ENCODE measurements at places on chromosomes 16 and 17.
A peak's percentile ranks its signal among the peaks of the same experiment; 100 is the strongest.

DNA sequence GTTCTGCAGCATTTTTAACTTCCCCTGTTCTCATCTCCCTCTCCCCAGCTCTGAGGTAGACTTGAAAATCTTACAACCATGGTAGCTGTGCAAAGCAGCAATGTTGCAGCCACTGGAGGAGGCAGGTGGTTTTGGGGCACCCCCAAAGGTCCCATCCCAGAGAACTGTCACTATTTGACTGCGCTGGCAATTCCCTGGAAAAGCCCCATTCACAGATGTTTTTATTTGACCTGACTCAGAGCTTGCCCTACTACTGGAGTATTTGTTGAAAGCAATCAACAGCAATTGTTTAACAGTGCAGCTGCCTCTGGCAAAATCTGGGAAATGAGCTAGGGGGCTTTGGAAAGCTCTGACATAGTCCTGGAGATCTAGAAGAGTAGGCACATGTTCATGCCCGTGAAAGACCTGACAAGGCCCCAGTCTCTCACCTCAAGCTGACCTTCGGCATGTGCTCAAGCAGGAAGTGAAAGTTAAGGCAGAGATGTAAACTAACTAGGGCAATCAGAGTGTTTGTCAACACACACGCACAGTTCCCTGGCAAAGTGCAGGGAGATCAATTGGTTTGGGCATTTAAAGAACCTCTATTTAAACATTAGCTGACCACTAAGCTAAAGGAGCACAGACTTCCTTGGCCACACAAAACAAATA lies 19.7 kb upstream of the PIK3R5 start:
- no peak for DNase-seq

- DNase-seq = no peak
Measured at GRCh38 chr17:41962768-41963434, 3.7 kb upstream of the CNP start.

DNA sequence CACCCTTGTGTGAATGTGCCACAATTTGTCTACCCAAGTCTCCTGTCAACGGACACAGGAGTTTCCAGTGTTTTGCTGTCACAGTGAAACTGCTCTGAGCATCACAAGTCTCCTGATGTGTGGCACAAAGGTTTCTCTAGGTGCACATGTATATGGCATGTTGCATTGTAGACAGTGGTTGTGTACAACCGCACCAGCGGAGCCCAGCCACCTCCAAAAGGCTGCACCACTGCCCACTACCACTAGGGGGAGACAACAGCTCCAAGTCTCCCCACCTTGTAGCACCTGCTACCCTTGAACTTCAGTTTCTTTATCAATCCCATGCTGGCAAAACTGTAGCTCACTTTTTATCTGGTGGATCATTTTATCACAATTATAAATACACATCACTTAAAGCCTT lies 95.5 kb upstream of the ZNF469 start:
- no peak for DNase-seq

DNA sequence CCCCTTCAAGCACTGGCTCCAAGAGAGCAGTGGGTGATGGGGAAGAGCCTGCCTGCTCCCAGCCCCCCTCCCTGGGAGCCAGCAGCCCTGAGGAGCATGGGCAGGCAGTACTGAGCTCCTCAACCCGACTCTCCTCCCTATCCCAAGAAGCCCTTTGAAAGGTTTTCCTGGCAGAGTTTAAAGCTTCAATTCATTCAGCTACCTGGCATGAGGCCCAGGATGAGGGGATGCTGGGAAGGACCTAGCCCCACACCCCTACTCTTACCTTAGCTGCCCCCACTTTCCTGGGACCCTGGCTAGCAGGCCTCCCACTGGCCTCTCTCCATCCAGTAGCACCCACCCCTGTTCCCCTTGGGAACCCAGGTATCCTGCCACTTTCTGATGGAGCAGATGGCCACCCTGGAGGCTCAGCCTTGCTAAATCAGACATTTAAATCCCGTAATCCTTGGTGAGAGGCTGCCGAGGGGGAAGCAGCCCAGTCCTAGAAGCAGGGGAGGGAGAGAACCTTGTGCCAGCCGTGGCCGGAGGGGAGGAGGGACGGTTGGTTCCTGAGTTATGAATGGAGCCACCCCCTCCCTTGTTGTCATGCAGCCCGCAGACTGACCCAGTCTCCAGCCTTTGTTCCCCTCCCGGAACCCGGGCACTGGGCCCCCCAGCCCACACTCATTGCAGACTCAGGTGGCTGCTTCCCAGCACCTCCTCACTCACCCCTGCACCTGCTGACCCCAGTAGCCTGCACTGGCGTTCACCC lies 17.1 kb downstream of the ATP1B2 start:
- no peak for DNase-seq

DNA sequence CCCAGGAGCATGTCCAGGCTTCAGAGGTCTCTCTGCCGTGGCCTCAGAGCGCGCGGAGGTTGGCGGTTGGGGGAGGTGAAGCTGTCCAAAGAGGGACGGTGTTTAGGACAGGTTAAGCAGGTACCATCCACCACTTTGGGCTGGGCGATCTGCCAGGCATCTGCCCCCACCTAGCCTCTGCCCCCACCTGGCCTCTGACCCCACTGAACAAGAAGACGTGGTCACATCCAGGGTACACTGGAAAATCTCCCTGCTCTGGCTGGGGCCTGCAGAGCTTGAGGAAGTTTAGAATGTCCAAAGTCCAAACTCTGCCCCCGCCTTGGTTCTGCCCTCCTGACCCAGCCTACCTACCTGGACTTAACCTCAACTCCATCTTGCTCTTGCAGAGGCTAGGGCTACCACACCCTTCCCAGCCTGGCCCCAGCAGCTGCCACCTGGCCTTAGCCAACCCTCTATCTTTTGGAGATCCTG lies 1.6 kb downstream of the ITGA3 start:
- DNase-seq = no peak

DNA sequence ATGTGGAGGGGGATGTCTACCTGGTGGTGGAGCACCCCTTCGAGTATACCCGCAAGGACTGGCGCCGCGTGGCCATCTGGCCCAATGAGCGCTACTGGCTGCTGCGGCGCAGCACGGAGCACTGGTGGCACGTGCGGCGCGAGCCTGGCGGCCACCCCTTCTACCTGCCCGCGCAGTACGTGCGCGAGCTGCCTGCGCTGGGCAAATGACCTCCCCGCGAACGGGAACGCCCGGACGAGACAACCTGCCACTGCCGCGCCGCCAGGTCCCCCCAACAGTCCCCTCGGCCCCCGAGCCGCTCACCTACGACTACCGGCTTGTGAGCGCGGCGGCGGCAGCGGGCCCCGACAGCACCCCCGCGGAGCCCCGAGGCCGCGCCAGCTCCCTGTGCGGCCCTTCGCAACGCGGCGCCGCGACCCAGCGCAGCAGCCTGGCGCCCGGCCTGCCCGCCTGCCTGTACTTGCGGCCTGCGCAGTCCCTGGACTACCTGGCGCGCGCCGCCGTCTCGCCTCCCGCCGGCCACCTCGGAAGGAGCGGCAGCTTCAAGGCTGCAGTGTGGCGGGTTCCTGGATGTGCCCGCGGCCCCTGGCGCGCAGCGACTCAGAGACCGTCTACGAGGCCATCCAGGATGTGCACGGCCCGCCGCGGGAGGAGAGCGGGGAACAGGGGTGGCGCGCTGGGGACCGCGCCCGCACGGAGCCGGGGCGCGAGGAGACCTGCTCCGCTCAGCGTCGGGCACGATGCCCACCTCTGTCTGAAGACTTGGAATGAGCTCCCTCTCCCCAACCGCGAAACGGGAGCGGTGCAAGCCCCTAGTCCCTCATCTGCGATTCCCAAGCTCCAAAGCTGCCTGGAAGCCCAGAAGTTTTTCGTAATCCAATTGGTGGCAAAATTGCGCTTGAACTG lies 48.7 kb upstream of the AMZ2 start:
- no peak for DNase-seq

- no peak for DNase-seq
Measured at GRCh38 chr17:56599088-56599487, 5.6 kb downstream of the NOG start.

DNA sequence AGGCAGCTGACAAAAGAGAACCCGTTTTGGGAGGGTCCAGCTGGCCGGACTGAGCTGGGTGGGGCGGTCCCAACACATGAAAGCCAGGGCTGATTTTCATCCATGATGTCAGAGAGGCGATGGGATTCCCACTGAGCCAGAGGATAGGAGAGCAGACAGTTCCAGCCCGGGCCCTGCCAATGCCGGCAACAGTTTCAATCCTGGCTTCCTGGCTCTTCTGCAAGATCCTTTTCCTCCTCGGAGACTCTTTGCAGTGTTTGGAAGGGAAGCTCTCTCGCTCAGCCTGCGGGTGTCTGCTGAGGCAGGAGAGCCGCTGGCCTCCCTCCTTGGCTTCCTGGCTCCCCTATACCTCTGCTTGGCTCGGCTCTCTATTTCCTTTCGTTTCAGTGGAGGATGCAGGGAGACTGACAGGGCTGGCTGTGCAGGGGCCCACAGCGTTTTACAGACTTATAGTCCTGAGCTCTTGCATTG lies 145.5 kb upstream of the SOX9 start:
- DNase-seq = no peak

GRCh38 chr17:4165301-4166010 lies 22.5 kb downstream of the CYB5D2 start:
- peak; percentile 63 for DNase-seq

DNA sequence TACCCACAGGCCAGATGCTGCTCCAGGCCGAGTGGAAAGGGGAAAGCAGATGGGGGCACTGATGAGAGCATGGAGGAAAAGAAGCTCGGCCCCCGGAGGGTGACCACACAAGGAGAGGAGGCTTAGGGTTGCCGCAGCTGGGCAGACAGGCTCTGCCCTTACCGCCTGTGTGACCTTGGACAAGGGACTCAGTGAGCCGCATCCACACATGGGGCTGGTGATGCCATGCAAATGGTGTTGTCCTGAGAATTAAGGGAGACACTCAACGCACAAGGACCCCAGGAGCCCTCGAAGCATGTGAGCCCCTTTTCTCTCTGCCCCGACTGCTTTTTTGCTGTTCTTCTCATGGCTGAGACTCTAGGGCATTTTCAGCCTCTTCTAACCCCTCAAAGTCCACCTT lies 61.0 kb downstream of the PLXDC1 start:
- no peak for DNase-seq

DNA sequence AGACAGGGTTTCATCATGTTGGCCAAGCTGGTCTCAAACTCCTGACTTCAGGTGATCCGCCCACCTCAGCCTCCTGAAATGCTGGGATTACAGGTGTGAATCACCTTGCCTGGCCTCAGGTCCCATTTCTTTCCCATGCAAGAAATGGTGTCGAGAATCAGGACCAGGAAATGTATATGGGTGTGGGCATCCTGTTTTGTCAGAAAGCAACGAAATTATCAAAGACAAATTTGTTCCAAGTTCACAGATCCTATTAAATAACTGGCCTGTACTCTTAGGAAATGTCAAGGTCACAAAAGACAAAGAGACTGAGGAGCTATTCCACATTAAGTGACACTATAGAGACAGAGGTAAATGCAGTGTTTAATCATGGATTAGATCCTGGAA lies 17.1 kb upstream of the ST6GALNAC1 start:
- DNase-seq = no peak

- DNase-seq = peak; percentile 65
Measured at GRCh38 chr17:2977157-2977556, 86.2 kb downstream of the OR1D5 start.

GRCh38 chr17:72414967-72415853 lies 294.4 kb downstream of the SOX9 start:
- no peak for DNase-seq

GRCh38 chr16:86983621-86984020 lies 333.6 kb downstream of the C16orf95 start:
- DNase-seq = no peak

GRCh38 chr16:84054916-84055315 lies 12.3 kb upstream of the SLC38A8 start:
- DNase-seq = no peak

DNA sequence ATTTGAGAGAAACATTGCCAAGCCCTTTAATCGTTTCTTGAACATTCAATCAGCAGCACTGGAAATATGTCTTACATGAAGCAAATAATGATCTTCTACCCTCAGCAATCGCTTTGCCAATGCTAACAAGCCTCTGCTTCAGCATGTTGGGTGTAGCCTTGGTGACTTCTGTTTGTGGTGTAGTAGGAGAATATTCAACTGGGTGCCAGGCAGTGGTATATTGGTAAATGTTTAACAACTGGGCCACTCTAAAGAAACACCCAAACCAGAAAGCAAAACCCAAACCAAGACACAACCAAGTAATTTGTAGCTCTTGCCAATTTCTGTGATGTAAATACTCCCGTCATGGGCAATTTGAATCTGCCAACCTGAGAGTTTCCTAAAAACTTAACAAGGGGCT lies 9.7 kb downstream of the CDH13 start:
- no peak for DNase-seq

GRCh38 chr17:44375196-44376017 lies 11.8 kb upstream of the FAM171A2 start:
- no peak for DNase-seq

DNA sequence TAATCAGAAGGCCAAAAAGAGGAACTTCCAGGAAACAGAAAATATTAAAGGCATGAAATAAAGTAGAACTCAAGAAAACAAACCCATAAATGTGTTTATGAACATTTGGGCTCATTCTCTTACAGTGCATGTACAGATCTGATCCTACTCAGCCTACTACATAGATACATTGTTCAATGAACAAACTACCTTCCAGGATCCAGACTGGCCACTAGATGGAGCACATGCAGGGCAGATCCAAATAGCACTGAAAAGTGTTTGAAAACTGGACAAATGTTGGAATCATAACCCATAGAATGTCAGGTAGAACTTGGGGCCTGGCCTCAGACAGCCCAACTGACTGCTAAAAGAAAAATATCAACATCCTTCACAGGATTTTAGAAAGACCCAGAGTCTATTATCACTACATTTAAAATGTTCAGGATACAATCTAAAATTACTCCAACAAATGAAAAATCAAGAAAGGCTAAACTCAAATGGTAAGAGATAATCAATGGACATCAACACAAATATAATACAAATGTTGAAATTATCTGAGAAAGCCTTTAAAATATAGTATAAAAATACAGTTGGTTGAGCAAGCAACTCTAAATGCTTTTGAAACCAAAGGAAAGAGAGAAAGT lies 122.4 kb upstream of the NUDT7 start:
- no peak for DNase-seq

- DNase-seq = peak; percentile 80
Measured at GRCh38 chr16:87076950-87077749, 240.0 kb downstream of the C16orf95 start.

DNA sequence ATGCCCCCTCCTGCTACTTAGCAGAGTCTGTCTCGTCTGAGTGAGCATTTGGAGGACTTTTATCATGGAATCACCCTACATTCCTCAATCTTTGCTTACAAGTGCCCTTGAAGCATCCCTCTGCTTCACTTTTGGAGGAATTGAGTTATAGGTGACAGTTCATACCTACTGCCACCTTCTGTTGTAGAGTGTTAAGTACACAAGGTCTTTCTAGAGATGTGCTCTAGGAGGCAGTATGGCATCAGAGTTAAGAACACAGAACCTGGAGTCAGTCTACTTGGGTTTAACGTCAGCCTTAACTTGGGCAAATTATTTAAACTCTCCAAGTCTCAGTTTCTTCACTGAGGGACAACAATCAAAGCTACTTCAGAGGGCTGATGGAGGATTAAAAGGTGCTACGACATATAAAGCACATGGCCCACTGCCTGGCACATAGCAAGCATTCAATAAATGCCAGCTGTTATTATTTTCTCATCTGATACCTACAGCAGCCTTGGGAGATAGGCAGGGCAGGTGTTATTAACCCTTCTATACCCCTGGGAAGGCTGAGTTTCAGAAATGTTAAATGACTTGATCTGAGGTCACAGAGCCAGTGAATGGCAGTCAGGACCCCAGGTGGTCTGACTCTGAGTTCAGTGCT lies 62.2 kb downstream of the UTP18 start:
- no peak for DNase-seq

Measured in foreskin keratinocyte (primary cell).